ENCODE measurements at places on chromosomes 2 and 18. TPM values are rescaled to one million over a fixed set of nuclear protein-coding genes. Genes with fewer than 3 reads are reported as not detected.

Gene SLC20A1
- total RNA-seq = 10.8 TPM

Gene FBXO41
- 0.69 TPM for total RNA-seq

Gene ZNF396
- 0.62 TPM for total RNA-seq

Gene SULT6B1
- total RNA-seq = not detected

Gene OTX1
- not detected for total RNA-seq

Gene SLC66A2
- 28.9 TPM for total RNA-seq
